ENCODE measurements at places on chromosomes 3 and 15. TPM values are rescaled to one million over a fixed set of nuclear protein-coding genes. Genes with fewer than 3 reads are reported as not detected.

DNA sequence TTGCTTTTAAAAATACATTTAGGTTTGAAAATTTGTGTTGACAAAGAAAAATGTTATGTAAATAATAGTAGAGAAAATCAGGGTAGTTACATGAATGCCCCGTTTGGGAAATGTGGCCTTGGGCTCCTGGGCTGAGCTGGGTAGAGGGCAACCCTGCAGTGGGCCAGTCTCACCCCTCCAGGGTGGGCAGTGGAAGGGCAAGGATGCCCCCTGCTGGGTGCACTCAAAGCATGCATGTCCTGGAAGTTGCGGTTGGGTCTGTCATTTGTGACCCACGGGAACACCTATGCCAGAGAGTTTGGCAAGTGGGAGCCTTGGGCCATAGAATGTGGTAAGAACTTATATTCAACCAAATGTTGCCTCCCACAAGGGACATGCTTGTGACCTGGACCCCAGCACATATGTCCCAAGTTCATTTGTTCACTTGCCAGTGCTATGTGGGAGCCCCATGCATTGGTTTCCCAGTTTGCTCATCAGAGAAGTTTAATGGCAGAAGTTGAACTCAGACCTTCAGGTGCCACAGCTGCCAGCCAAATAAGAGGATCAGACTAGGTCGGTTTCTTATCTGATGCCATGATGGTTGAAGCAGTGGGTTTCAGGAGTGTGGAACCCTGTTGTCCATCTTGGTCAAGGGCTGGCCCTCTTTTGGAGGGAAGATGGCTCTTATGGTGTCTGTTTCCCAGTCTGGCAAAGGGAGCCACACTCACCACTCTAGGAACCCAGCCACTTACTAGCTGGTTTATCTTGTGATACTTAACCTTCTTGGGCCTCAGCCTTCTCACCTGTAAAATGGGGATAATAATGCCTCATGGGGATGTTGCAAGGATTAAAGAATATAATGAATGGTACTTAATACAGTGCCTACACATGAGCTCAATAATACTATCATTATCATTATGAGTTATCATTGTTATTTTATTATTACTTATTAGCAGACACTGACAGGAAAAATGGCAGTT is 2.5 kb upstream of the PLCB2 start:
- peak; percentile 80 for DNase-seq

DNA sequence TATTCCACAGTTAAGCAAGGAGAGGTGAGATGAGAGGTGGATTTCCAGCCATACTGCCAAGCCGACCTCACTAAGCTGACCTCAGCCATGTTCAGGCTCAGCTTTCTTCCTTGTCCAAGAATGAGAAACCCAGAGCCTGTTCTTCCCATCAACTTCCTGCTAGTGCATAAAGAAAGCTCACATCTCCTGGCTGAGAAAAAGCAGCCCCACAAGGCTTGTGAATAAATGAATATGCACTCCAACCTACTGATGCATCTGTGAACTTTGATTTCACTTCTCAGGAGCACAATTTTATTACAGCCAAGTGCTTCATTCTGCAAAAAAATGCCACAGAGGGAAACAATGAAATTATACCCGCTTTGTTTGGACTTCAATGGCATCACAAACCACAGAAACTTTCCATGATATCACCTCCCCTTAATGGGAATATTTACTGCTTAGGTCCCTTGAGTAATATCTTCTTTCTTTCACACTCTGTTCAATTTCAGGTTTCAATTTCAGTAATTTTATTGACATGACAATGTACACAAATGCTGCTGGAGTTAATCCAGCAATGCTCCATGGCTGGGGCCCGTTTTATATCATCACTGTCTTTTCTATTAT is 437.0 kb upstream of the PPP2R3A start:
- DNase-seq = no peak

- no peak for DNase-seq
These were observed 521.1 kb downstream of the PLOD2 start for GRCh38 chr3:145639875-145640274.

GRCh38 chr15:45105586-45105985 is 8.4 kb downstream of the DUOX2 start:
- DNase-seq = peak; percentile 24

- DNase-seq = no peak
These were observed 156.0 kb upstream of the SMAD3 start for GRCh38 chr15:66909381-66909890.

SPTSSB gene
- 0.29 TPM for total RNA-seq

TICRR gene
- 3.5 TPM for total RNA-seq

CFAP161 gene
- not detected for total RNA-seq

Data from stomach (tissue), 19 donors.